Right forelimb (tissue), 1 donor: ENCODE measurements at places on chromosomes 4 and X.

- no peak for DNase-seq
Observed at GRCh38 chr4:176872461-176872860, 79.7 kb upstream of the VEGFC start.

- DNase-seq = no peak
Observed at GRCh38 chr4:27149541-27150212, 289.0 kb downstream of the STIM2 start.

- DNase-seq = peak; percentile 44
Observed at GRCh38 chr4:107210450-107211239, 174.5 kb upstream of the DKK2 start.

GRCh38 chrX:63656871-63657580 lies 128.0 kb downstream of the ARHGEF9 start:
- no peak for DNase-seq

DNA sequence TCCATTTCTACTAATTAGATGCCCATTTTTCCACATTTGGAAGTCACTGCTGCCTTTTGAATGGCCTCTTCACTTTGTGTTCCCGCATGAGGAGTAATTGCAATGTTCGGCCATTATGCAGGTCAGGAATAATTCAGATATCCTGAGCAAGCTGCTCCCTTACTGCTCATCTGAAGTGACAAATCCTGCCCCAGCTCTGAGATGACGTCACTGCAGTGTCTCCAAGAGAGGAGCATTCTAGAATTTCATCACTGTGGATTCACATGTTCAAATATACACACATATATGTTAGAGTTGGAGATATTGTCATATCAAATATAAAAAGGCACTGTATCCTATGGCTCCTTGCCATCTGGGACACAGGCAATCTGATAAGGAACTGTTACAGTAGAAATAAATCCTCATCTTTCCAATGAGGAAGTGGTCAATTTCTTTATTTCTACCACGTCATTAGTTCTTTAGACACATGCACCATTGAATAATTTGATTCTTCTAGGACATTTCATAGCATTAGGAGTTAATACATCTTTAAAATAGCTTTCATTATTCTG lies 706.9 kb upstream of the TENM3 start:
- DNase-seq = no peak

DNA sequence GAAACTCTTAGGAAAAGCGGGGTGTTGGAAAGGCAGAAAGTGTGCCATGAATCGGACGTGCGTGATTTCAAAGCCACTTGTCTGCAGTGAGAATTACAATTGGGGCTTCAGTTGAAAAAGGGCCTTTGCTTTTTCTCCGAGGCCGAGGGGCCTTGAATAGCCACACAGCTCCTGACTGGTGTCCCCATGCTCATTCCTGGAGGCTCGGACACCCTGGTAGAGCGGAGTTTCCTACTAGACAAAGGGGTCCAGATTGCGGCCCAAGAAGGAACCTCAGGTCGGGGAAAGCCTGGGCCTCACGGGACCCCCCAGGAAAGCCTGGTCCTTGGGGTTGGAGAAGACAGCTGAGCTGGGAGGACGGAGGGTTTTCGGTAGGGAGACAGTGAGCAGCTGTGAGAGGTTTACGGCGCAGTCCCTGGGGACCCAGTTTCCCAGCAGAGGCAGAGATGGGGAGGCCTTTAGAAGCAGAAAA lies 3.0 kb upstream of the SHOX start:
- no peak for DNase-seq

DNA sequence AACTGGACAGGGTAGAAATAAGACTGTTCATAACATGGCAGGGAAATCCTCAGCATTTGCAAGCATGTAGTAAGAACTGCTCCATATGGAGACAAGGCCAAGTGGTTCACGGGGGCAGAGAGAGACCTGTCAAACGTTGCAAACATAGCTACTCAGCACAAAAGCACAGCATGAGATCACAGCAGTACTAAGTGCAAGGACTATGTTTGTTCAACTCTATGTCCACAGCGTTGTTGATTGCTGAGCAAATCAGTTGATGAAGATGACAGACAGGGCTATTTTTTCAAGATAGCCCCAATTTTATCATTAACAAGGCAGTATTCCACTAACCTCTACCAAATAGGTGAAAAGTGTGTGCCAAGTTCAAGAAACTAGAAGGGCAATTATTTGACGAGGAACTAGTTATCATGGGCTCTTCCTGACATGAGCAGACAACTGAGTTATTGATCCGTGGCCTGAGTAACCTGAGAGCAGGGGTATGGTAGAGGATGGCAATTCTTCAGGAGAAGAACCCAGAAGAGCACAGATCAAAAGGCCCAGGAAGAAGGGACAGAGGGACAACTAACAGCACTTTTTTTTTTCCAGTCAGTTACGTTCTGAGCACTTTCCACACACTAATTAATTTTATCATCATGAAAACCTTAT lies 57.4 kb downstream of the SPOCK3 start:
- no peak for DNase-seq

DNA sequence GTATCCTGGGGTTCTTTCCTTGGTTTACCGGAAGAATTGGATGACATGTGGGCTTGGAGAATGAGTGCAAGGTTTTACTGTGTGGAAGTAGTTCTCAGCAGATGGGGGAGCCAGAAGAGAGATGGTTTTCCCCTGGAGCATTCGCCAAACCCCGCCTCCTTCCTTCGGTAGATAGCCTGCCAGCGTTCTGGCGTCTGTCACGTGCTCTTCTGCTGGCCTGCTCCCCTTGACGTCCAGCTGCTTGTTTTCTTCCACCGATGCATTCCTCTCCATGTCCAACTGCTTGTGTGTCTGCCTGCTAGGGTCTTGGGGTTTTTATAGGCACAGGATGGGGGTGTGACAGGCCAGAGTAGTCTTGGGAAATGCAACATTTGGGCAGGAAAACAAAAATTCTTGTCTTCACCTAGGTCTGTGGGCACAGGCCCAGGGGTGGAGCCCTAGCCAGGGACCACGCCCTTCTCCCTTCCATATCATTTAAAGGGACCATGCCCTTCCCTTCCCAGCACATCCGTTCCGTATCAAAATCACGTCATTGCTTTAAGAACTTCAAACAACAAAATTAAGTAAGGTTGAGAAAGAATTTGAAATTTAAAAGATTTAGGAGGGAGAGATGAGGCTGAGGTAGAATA lies 538.7 kb upstream of the SMIM31 start:
- no peak for DNase-seq

- DNase-seq = no peak
Observed at GRCh38 chr4:43146198-43146597, 253.7 kb downstream of the GRXCR1 start.

DNA sequence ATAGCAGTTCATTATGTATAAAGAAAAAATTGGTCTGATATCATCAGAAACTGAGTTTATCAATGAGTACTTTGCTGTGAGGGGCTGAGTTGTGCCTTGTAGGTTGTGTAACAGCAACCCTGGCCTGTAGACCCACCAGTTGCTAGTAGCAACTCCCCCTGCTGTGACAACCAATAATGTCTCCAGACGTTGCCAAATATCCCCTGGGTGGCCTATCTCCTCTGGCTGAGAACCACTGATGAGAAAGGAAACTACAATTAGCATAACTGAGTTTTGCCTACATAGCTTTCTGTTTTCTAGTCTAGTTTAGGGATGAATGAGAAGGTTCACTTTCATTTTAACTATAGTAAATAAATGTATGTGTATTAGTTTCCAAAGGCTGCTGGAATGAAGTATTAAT lies 234.1 kb downstream of the CPE start:
- no peak for DNase-seq

DNA sequence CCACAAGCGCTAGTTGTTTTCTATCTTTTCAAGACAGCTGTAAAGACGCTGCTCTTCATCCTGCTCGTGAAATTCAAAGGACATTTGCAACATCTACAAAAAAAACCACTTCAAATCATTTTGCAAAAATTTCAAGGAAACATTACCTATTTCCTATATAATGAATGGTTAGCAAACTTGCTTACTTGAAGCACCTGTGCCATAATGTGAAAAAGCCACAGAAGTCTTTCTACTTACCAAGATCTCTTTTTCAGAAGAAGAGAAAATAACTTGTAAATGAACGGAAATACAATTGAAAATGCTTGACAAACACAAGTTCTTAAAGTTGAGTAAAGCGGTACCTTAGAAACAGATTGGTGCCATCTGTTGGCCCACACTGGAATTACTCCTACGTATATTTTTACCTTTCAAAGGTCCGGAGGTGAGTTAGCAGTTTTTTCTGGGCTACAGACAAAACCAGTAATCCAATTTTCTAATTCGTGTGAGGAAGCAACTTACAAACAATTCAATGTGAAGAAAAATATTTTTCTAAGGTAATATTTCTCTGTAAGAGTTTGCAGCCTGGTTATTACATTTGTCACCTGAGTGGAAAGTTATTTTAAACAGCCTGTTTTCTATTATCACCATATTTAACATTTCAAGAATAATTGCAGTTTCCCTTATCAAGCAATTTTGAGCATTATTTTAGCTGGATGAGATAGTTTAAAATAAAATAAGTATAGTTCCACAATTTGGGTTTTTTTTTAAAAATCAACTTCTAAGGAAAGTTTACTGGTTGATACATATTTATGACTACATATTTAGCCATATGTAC lies at the start of gene TLR6:
TSS of gene TLR6 (minus strand) at position 294 of the 814 bp plus-strand sequence. CDS start 27,344 bp downstream, outside the sequence.
- DNase-seq = no peak

- DNase-seq = no peak
Observed at GRCh38 chr4:95540227-95540626, 8.5 kb downstream of the UNC5C start.

GRCh38 chrX:46953137-46953527 lies 40.9 kb downstream of the JADE3 start:
- DNase-seq = no peak

DNA sequence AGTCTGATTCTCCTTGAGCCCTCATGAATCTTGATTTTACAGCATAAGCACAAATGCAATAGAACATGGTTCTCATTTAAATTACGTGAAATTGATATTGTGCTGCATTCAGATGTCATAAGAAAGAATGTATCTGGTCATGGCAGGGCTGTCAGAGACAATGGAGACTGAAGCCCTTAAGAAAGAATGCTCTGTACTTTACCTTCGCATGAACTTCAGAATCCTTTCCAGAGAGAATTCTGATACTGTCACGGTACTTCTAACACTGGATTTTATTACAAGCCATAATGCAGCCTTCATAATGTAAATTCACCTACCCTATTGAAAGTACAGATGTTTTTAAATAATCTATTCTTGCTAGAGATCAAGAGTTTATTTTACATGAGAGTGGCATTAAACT lies 677.9 kb upstream of the ADGRL3 start:
- DNase-seq = no peak

- no peak for DNase-seq
Observed at GRCh38 chr4:147968641-147969040, 236.8 kb downstream of the ARHGAP10 start.

DNA sequence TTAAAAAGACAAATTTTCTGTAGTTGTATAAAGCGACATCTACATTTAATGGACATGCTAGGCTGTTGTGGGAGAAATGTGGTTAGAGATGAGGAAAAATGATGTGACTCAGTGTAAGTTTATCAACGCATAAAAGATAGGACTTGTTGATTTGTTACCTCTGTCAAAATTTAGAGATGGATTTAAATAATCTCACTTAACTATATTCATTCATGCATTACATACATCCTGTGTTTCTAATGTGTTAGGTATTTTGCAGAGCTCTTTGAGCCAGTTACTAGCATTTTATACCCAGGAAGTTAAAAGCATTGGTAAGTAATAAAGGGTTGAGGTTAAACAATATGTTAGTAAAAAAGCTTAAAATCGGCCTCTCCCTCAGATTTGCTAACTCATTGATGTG lies 34.3 kb downstream of the METAP1 start:
- no peak for DNase-seq

DNA sequence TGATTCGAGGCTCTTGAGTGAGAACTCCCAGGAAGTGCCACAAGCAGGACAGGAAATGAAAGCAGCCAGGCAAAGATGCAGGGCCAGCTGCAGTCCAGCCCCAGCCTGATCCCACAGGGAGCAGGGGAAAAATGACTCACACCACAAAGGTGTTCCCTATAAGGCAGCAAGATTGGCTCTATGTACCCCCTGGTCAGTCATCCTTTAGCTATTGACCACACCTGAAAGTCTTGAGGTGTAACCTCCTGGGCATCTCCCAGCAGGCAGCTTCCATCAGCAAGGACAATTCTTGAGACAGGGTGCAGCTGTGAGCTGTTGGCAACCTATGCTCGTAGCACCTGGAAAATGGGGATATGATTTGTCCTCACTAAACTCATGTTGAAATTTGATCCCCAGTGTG lies 27.9 kb upstream of the EXOC1L start:
- DNase-seq = no peak

DNA sequence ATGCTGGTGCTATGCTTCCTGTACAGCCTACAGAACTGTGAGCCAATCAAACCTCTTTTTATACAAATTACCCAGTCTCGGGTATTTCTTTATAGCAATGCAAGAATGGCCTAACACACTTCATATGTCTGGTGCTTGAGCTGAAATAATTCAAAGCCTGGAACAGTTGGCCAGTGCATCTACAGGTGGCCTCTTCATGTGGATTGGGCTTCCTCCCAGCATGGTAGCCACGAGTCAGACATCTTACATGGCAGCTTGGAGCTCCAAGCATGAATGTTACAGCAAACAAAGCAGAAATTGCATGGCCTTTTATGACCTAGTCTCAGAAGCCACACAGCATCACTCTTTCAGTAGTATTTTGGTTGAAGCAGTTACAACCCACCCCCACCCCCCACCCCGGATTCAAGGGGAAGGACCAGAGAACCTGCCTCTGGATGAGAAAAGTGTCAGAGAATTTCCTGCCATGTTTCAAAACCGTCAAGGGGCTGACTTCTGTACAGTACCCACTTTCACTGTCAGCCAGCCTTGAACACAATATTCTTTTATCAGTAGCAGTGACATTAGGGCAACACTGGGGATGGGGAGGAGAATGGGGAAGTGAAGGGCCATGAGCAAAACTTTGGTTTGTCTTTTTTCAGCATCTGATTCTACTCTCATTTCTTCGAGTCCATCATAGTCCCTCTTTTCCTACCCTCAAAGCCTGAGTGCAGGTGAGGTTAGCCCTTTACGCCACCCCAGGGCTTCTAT lies 368.7 kb downstream of the BCOR start:
- DNase-seq = no peak

- DNase-seq = no peak
Observed at GRCh38 chr4:21655031-21655430, 293.5 kb downstream of the KCNIP4 start.

DNA sequence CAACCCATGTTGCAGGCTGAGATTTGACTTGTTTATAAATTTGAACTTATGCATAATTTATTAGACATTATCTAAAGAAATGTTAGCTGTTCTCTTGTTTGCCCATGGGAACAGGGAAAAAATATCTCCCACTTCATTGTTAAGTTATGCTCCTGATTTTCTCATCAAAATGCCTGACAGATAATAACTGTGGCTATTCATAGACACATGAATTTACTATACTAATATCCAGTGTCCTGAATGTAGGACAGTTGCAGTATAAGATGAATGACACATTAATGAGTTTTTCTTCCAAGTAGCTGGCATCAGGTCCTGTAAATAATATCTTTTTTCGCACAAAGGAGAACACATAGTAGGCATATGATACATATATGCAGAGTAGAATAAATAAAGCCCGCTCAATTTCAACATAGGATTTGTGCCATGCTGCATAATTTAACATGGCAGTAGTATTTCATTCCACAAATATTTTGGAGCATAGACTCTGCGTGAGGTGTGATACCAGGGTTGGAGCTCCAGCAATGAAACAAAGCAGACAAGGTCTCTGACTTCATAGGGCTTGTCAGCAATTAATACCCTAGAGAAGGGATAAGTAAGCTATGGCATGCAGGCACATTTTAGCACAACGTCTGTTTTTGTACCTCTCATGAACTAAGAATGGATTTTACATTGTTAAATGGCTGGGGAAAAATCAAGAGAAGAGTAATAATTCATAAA lies 40.4 kb upstream of the DDX53 start:
- DNase-seq = no peak
